ENCODE measurements at places on chromosomes 5 and 9.

GRCh38 chr9:14190240-14190639 is 123.7 kb downstream of the NFIB start:
- DNase-seq = no peak

DNA sequence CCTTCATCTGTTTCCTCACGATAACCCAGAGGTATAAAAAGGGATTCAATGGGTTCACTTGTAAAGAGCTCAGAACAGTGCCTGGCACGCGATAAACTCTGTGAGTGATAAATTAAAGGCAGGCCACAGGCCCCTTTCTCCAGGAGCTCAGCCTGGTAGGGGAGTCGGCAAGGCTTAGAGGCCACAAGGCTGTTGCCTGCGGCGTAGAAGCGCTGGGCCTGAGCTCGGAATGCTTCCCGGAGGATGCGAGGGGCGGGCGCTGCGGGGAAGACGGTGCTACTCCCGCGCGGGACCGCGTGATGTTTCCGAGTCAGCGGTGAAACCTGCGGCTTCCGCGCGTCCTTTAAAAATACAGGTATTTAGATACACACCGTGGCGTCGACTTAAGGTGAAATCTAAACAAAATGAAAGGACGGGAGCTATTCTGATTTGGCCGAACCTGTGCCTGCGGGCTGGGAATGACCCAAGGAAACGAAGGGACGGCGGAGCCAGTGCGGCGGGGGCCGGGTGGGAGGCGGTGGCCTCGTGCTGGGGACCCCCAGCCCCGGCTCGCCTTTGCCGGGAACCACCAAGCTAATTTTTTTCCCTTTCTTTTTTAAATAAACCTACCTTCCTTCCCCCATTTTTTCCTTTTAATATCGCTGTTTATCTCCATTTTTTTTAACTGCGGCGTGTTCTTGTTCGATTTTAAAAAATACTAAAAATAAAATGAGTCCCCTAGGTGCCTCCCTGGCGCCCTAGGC is 6.2 kb downstream of the NKX2-5 start:
- no peak for DNase-seq

DNA sequence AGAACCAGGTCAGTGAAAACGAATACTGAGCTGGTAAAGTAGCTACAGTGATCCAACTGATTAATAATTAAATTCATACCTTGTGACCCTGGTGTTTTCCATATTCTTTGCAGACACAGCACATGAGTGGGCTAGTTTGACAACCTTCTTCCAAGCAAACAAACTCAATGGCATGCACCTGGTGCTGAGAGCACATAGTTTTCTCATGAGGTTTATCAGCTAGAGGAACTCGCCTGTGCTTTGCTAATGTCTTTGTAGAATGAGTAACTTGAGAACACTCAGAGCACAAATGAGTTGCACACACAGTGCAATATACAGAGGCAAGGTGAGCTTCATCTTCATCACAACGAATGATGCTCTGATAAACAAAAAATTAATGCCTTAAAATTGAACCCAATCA is 12.6 kb downstream of the TRIM23 start:
- no peak for DNase-seq

GRCh38 chr9:23814243-23814642 is 11.8 kb downstream of the ELAVL2 start:
- no peak for DNase-seq

DNA sequence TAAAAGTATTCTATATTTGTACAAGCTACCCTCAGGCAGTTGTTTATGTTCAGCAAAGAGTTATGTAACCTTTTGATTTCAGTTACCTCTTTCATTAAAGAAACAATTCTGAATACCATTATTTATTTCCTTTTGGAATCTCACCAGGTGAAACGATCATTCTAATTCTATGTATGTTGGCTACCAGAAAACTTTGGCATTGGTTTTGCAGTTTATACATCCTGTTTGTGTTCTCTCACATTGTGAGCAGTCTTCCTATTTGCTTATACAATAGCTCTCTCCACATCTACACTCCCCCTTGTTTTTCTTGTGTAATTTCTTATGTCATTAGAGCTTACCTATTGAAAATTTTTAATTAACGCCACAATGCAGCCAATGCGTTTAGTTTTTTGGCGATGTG is 276.0 kb upstream of the MPDZ start:
- no peak for DNase-seq

- peak; percentile 86 for DNase-seq
These were observed 27.7 kb downstream of the RANBP3L start for GRCh38 chr5:36273809-36274526.

Measured in suppressor macrophage treated with lipopolysaccharide for 1 hour (primary cell).